ENCODE measurements at places on chromosomes 7 and 10. TPM values are rescaled to one million over a fixed set of nuclear protein-coding genes. Genes with fewer than 3 reads are reported as not detected.

GRCh38 chr10:35789996-35790395 lies 147.9 kb upstream of the FZD8 start:
- no peak for DNase-seq

DNA sequence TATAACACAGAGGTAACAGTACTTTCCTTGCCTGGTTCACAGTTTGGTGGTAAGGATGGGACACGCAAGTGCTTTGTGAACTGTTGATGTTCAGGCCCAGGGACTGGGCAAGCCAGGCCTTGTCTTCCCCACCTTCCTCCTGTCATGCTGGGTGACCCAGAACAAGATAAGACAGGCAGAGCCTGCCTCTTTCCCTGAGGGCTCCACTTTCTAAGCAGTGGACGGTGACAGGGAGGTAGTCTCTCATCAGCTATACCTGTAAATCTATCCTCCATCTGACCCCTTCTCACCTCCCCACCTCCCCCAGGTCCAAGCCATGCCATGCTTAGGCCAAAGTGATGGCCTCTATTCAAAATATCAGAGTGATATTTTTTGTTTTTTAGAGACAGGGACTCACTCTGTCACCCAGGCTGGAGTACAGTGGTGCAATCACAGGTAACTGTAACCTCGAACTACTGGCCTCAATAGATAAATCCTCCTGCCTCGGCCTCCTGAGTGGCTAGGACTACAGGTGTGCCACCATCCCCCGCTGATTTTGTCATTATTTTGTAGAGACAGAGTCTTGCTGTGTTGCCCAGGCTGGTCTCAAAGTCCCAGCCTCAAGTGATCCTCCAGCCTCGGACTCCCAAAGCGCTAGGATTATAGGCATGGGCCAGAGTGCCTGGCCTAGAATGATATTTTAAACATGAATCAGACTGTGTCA lies 42.8 kb downstream of the PDLIM1 start:
- no peak for DNase-seq

DNA sequence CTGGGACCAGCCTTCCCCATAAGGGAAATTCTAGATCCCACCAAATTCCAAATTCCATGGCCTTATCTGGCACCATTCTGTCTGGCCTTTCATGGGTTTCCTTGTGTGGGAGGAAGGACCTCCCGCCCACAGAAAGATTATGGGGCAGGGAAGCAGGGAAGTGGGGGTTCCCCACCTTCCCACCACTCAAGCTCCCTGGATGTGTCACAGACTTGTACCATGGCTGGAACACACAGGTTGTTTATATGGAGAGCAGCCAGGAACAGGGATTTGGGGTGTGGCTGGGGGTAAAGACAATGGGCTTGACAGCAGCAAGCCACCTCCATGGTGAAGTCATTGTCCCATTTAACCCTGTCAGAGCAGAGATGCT lies 18.3 kb downstream of the UNC5B start:
- no peak for DNase-seq

- no peak for DNase-seq
These were observed 96.9 kb downstream of the TRIM24 start for GRCh38 chr7:138556771-138557484.

GRCh38 chr10:127991543-127992255 lies 84.8 kb downstream of the PTPRE start:
- DNase-seq: no peak

GRCh38 chr7:115216652-115217051 lies 294.8 kb downstream of the MDFIC start:
- DNase-seq: no peak

DNA sequence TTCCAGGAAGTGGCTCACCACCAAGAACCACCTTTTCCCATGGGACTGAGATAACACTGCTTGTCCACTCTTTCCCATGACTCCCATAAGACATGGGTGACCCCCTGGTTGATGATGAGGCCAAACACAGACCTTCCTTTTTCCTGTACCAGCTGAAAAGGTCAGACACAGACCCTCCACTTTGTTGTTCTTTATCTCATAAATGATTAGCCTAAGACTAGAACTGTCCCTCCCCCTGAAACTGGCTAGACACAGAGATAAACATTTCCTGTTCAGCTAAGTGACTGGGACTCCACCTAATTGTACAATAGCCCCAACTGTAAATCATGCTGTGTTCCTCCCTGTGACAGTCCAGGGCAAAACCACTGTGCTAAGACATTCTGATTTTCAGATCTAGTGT lies 8.2 kb upstream of the NRG3 start:
- DNase-seq: no peak

GRCh38 chr7:70208236-70209063 lies 610.2 kb downstream of the AUTS2 start:
- DNase-seq: peak; percentile 15

GRCh38 chr7:79461660-79462059 lies 8.2 kb upstream of the MAGI2 start:
- DNase-seq: no peak

The UCN3 gene
- 0.30 TPM for polyA plus RNA-seq
